Skin of body (tissue), 3 donors: ENCODE measurements at places on chromosomes 2 and 18. TPM values are rescaled to one million over a fixed set of nuclear protein-coding genes. Genes with fewer than 3 reads are reported as not detected.

Gene IL1RL2
- 6.3 TPM for total RNA-seq

Gene HOXD12
- total RNA-seq: not detected

Gene MARCHF4
- total RNA-seq: not detected

Gene MC5R
- not detected for total RNA-seq

Gene EMX1
- total RNA-seq: not detected

Gene MFSD6
- total RNA-seq: 26.2 TPM

Gene ING5
- 32.4 TPM for total RNA-seq

Gene IL1A
- total RNA-seq: 0.20 TPM

Gene ZNF385B
- total RNA-seq: 0.89 TPM

Gene TTC27
- 22.5 TPM for total RNA-seq

Gene SLC39A6
- total RNA-seq: 102 TPM

Gene MAL
- 2.4 TPM for total RNA-seq

Gene ONECUT2
- 0.10 TPM for total RNA-seq
